ENCODE measurements at places on chromosomes 1 and 21. TPM values are rescaled to one million over a fixed set of nuclear protein-coding genes. Genes with fewer than 3 reads are reported as not detected.

The PIGM gene
- 4.4 TPM for total RNA-seq

The TSTD1 gene
- 0.25 TPM for total RNA-seq

The NUDT17 gene
- 6.0 TPM for total RNA-seq

The KCNA2 gene
- 0.01 TPM for total RNA-seq

The PTGFR gene
- not detected for total RNA-seq

The PRAMEF11 gene
- total RNA-seq, result not detected

The CEPT1 gene
- total RNA-seq, result 12.7 TPM

The KCNA3 gene
- total RNA-seq, result not detected

The ZNF593OS gene
- 0.26 TPM for total RNA-seq

The CYP4A22 gene
- not detected for total RNA-seq

The TAS1R1 gene
- total RNA-seq, result not detected

The LEMD1 gene
- not detected for total RNA-seq

The EVA1C gene
- total RNA-seq, result 36.4 TPM

The TCHHL1 gene
- not detected for total RNA-seq

The SV2A gene
- total RNA-seq, result 0.11 TPM

The LORICRIN gene
- not detected for total RNA-seq

The KRTAP21-2 gene
- total RNA-seq, result not detected

The LRRC38 gene
- total RNA-seq, result not detected

The TP73 gene
- total RNA-seq, result 0.62 TPM

The ACTL8 gene
- 1.9 TPM for total RNA-seq
